Stimulated activated CD8-positive, alpha-beta memory T cell treated with anti-CD3 and anti-CD28 coated beads, Interleukin-15, amount 100 ng/mL, for 48 hours (primary cell): ENCODE measurements at places on chromosomes 16 and 17.

DNA sequence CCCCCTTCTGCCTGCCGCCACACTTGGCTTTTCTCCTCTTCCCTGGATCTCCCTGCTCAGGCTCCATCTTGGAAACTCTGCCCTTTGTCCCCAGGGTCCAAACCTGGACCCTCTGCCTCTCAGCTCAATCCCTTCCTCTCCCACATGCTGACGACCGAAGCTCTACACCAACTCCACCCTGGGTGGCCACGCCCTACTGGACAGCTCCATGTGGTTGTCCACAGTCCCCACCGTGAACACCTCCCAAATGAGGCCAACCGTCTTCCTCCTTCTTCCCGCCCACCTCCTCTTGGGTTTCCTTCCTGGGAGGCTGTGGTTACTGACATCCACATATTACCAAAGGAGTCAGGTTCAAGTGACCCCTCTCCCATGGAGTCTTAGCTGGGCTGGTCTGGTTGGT, 22.6 kb upstream of the MLKL start:
- DNase-seq, result no peak

- no peak for DNase-seq
Measured at GRCh38 chr16:56257666-56258342, 66.5 kb downstream of the GNAO1 start.

- no peak for DNase-seq
Measured at GRCh38 chr16:4193920-4194319, 48.0 kb downstream of the SRL start.

GRCh38 chr17:70181376-70181775, 12.0 kb downstream of the KCNJ2 start:
- DNase-seq, result no peak

DNA sequence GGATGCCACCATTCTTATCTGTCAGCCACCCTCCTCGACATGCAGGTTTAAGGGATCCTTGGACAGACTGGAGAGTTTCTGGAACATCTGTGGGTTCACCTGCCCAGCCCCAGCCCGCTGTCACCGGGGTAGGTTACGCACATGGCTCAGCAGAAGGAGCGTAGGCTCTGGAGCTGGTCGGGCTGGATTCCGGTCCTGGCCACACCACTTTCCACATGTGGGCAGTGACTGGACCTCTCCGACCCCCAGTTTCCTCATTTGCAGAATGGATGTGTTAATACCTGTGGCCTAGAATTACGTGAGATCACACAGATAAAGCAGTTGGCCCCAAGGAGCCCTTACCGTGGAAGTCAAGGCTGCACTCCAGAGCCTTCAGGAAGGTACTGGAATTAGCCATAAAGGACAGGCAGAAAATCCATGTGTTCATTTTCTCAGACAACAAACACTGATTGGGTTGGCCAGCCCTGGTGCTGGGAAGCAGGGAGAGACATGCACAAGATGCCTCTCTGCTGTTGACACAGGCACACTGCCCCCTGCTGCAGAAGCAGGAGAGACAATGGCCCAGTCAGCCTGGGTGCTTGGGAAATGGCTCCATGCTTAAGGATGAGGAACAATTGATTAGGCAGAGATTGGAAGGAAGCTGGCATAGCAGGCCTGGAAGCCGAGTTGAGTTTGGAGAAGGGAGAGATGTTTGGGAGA, 58.8 kb downstream of the SF3B3 start:
- DNase-seq, result no peak

DNA sequence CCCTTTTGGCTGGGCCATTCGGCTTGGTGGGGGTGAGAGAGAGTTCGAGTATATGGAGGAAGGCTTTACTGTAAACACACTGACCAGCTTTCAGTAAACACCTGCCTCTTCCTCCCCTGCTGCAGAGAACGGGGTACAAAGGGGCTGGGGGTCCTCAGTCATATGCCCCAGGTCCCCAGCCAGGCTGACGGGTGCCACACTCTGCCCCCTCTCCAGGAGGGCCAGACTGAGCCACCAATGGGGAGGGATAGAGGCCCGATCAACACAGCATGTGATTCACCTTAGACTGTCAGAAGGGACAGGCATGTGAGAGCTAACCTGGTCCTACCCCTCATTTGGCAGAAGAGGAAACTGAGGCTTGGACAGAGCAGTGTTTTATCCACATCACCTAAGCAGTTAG, 13.0 kb downstream of the NHERF1 start:
- DNase-seq, result no peak

GRCh38 chr17:65271296-65271695, 134.1 kb downstream of the RGS9 start:
- no peak for DNase-seq

GRCh38 chr17:10032118-10032852, 127.2 kb upstream of the RCVRN start:
- DNase-seq, result no peak

DNA sequence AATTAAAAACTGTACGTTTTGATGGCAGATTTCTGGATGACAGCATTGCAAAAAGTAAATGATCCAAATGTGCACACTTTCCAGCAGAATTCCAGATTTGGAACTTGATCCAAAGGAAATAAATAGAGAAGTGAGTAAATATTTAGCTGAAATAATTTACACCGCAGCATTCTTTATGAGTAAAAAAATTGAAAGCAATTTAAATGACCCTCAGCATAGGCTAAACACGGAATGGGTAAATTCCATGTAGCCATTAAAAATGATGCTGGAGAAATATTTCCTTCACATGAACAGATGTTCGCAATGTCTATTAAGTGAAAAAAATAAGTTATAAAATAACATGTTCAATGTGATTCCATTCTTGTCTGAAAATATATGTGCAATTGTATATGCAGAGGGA, 424.8 kb downstream of the HS3ST3B1 start:
- no peak for DNase-seq

- DNase-seq, result no peak
Measured at GRCh38 chr17:44922746-44923470, 7.6 kb upstream of the GFAP start.

DNA sequence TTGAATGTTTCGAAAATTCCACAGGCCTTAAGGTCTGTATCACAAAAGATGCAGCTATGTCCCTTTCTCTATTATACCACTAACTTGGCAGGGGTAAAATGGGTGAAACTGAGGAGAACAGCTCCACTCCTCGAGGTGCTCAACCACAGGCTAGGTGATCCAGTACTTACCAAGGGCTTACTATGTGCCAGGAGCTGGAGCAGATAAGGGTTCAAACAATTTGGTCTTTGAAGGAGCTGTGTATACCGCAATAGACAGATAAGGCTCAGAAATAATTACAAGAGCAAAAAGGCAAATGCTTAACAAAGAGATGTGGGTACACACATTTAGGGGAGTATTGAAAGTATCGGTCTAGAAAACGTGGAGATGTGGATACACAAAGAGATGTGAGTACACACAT, 1.5 kb downstream of the XPO6 start:
- no peak for DNase-seq

- DNase-seq, result no peak
Measured at GRCh38 chr16:57755726-57756423, 20.3 kb downstream of the KATNB1 start.

- peak; percentile 91 for DNase-seq
Measured at GRCh38 chr16:88455610-88456355, 2.7 kb downstream of the ZFPM1 start.

DNA sequence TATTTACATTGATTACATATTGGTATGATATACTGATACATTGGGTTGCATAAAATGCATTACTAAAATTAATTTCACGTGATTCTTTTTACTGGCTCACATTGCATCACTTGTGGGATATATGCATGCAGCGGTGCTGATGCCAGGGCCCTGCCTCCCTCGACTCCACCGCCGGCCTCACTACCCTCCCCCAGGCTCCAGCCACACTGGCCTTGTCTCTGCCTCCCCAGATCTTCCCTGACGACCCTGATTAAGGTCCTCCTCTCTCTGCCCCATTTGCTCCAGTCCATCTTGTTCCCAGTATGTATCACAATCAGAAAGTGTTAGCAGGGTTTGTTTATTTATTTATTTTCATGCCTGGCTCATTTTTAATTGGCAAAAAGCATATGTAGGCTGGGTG, 306.8 kb downstream of the FOXL1 start:
- DNase-seq, result no peak
